ELF-1 (cell line): ENCODE measurements at places on chromosomes 5 and 9.

DNA sequence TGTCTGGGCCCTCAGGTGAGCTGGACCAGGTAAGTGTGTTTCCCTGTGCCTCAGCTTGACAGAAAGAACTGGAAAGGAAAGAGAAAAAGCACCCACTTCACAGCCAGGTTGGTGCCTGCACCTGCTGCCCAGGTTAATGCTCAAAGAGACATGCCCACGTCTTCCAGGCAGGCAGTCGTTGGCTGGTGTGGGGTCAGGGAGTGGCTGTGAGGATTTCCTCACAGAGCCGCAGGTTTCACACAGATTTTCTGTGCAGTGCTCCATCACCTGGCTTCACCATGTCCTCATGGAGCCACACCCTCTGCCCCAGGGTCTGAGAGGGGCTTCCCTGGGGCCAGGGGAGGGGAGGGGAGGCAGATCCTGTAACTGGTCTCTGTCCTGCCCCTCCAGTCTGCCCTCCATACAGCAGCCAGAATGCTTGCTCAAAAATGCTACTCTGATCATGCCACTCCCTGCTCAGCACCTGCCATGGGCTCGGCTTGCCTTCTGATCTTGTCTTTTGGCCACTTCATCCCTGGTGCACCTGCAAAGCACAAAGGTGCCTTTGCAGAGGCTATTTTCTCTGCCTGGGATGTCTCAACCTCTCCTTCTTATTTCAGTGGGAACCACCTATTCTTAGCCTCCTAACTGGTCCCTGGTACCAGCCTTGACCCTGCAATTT, 82.5 kb upstream of the UBTD2 start:
- no peak for DNase-seq

DNA sequence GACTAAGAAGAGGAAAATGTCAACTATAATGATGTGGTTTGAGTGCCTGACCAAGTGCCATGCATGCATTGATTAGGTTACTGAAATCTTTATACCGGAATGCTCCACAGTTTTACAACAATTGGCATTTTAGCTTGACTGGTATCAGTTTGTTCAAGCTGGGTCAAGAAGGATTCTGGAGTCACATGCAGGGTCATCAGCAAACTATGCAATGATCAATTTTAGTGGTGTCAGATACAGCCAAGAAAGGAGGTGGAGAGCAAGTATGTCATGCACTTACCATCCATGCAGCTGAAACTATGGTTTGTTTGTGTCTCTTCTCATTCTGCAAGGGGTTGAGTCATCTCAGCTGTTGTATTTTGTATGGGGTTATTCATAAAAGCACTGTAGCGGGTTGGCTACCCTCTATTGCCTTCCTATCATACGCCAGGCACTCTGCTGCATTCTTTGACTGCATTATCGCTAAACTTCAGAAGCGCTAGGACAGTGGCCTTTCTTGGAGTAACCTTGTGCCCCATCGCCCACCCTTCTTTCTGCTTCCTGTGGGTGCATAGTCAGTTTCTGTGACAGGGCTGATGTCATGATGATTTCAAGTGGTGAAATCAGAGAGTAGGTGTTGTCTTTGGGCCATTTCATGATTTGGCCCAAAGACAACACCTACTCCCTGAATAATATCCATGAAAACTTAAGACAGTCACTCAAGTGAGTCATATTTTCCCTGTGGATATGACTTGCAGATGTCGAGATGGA, 145.4 kb downstream of the MTX3 start:
- no peak for DNase-seq

DNA sequence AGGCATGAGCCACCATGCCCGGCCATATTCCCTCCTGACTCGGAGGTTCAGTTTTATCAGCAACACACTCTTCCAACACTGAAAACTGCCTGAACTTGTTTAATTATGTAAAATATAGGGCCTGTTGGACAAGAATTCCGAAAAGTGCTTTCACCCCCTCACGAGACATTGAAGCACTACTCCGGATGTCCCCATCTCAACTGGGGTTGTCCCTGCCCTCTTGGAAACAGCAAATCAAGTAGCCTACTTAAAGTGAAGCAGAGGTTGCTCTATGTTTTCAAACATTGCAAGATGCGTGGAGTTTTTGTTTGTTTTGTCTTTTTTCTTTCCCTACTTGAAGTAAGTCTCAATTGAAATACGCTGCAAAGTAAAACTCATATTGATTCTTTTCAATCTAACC, 7.6 kb downstream of the PTGER4 start:
- no peak for DNase-seq

DNA sequence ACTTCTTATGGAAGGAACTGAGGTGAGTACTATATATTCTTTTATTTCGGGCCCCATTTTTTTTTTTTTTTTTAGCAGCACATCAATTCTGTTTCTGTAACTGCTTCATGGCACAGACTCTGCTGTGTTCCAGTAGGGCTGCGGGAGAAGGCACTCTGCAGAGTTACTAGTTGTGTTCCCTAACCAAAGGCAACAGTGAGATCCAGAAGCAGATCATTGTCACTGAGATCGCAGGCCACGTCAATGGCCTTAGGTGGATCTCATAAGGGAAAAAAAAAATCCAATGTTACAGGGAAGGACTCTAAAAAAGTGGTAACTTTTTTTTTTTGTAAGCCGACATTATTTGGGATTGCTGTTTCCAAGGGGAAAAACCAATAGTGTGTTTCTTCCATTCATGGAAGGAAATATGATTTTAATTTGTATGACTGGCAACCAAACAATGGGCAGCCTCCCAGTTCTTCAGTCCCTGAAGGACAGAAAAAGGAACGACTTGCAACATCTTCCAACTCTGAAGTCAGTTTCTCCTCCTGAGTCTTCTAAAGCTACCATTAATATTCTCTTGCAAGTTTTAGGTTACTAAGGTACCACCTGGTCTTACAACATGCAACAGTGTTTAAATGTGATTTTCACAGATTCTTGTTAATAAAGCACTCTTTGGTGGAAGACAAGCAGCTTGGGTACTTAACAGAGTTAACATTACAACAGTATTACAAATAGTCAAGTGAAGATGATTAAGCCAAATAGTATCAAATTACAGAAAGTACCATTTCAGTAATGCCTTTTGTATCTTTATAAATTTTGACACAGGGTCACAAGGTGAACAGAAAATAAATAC, 52.8 kb downstream of the HABP4 start:
- no peak for DNase-seq

GRCh38 chr5:14851597-14851996, 20.0 kb downstream of the ANKH start:
- DNase-seq: no peak

- DNase-seq: no peak
Measured at GRCh38 chr5:179242676-179243075, 102.6 kb downstream of the ADAMTS2 start.

DNA sequence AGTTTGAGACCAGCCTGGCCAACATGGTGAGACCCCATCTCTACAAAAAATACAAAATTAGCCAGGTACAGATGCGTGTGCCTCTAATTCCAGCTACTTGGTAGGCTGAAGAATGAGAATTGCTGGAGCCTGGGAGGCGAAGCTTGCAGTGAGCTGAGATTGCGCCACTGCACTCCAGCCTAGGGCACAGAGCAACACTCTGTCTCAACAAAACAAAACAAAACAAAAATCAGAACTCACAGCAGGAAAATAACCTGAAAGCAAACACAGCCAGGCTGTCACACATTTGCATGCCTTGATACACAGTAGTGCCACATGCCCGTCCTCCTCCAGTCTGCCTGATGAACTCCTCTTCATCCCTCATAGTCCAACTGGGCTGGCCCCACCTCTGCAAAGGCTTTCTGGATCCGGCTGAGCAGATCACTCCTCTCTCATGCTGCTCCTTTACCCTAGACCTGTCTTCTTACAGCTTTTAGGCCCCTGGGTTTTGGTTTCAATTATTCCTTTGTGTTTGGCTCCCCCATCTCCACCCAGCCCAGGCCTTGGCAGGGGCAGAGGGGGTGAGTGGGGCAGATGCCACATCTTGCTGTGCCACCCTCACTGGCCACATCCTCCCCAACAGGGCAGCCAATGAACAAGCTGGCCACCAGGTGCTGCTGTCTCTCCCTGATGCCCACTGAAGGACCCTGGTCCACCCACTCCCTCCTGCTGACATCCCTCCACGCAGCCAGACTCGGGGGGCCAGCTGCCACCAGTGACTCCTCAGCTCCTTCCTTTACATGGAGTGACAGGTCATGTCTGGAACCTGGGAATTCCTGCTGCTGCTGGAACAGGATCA, 62.0 kb upstream of the GGTA1 start:
- no peak for DNase-seq

GRCh38 chr9:106218854-106219253, 524.5 kb downstream of the TMEM38B start:
- no peak for DNase-seq
